Activated CD8-positive, alpha-beta memory T cell treated with anti-CD3 and anti-CD28 coated beads for 24 hours (primary cell): ENCODE measurements at places on chromosomes 4 and X.

- DNase-seq: peak; percentile 71
Measured at GRCh38 chrX:19382555-19383145, 38.9 kb downstream of the PDHA1 start.

DNA sequence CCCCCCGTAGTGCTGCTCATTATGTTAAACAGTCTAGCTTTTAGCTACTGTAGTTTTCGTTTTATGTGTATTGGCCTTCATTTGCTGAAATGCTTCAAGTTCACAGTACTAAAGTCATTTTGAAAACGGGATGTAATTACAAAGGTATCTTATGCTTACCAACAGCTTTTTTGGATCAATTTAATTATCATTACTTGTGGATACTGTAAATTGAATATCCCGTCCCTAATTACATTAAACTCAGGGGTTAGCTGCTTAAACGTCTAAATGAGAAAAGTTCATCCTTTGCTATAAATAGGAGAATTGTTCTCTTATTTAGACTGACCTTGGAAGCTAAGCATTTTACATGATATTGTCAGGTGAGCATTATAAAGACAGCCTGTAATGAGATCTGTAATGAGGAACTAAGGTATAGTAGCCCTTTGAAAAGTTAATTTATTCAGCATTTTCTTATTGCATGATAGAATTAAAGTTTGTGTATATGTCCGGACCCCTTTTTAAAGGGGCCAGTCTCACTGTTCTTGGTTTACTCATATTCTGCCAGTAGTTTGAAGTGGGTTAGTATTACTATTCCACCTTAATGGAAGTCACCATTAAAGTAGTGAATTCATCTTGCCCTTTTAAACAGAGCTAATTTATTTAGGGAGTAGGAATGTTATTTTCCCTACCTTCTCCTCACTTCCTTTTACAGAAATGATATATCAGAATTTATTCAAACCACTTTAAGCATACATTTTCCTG is 252.6 kb downstream of the TENM3 start:
- DNase-seq: no peak

GRCh38 chr4:7909463-7910262 is 30.0 kb downstream of the AFAP1 start:
- no peak for DNase-seq

DNA sequence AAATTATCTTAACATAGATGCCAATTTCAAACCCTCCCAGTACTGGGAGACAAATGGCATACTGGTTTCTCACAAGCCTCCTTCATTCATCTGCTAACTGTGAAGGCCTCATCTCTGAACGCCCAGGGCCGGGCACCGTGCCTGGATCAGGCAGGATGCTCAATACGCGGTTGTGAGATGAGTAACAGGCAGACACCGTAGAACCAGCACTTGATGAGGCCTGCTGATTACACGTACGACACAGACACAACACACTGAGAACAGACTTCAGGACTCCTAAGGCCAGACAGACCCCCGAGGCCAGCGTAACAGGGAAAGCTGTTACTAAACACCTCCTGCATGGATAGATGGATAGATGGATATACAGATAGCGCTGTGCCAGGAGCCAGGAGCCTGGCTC is 154.6 kb downstream of the AFAP1 start:
- DNase-seq: no peak

- no peak for DNase-seq
Measured at GRCh38 chrX:106484233-106484632, 127.5 kb upstream of the RADX start.
